CD4-positive, alpha-beta T cell treated with Interleukin-17A for 1 hour (primary cell): ENCODE measurements at places on chromosomes 2 and 18.

DNA sequence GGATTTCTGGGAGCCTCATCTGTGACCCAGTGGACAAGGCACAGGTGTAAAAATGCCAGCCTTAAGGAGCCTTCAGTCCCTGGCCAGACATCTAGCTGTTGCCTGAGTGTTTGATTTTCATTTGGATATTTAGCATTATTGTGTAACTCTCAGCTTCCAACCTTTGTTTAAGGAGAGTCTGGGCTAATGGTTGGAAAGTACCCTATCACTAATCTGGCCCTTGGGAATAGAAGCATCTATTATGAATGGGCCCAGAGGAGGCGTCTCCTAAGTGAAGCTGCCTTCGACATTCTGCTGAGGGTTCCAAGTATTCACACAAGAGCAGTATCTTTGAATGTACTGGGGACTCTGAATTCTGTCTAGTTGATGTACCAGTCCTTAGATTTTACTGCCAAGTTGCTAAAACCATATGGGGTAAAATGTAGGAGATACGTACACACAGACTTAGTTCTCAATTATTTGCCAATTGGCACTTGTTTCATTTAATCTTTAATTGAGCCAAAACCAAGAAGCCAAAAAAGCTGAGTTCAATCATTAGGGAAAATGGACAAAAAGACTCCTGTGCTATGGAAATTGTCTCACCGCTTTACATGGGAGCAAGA lies 7.2 kb upstream of the ANKRD29 start:
- no peak for DNase-seq

DNA sequence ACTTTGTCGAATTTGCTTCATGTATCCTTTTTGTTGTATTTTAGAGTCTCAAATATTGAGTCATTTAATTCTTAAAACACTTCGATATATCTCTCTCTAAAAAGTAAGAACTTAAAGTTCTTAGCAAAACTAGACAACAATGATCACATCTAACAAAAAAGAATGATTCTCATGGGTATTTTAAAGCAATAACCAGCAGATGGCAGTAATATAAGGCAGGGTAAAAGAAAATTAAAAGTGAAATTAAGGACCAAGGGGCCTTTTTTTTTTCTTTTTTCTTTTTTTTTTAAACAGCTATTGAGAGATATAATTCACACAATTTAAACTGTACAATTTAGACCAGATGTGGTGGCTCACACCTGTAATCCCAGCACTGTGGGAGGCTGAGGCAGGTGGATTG lies 9.9 kb upstream of the AOX1 start:
- peak; percentile 42 for DNase-seq

- no peak for DNase-seq
Observed at GRCh38 chr2:232563580-232563979, 13.1 kb downstream of the EIF4E2 start.

GRCh38 chr2:239464166-239465016 lies 63.6 kb upstream of the HDAC4 start:
- no peak for DNase-seq

DNA sequence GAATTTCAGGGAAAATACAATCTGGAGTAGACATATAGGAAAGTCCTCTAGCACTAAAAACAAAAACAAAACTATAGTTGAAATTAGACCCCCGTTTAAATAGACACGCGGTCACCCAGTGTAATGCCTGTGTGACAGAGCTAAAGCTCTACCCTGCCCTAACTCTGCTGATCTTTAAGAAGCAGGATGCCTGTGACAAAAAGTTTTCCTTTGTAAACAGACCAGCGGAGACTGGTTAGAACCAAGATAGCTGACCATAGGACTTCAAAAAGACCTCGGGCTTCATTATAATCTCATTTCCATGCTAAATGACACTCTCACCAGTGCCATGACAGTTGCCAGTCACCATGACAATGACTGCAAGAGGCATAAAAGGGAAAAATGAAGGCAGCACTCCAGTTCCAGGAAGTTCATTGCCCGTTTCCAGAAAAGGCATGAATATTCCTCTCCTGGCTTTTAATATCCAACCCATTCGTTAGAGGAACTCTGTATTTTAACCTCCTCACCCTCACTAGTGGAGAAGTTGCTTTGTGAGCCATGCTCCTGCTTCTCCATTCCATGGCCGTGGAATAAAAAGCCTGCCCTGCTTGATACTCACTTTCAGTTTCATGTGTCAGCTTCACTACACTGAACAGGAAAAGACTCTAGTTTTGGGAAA lies 157.2 kb upstream of the COPS8 start:
- DNase-seq: peak; percentile 5

DNA sequence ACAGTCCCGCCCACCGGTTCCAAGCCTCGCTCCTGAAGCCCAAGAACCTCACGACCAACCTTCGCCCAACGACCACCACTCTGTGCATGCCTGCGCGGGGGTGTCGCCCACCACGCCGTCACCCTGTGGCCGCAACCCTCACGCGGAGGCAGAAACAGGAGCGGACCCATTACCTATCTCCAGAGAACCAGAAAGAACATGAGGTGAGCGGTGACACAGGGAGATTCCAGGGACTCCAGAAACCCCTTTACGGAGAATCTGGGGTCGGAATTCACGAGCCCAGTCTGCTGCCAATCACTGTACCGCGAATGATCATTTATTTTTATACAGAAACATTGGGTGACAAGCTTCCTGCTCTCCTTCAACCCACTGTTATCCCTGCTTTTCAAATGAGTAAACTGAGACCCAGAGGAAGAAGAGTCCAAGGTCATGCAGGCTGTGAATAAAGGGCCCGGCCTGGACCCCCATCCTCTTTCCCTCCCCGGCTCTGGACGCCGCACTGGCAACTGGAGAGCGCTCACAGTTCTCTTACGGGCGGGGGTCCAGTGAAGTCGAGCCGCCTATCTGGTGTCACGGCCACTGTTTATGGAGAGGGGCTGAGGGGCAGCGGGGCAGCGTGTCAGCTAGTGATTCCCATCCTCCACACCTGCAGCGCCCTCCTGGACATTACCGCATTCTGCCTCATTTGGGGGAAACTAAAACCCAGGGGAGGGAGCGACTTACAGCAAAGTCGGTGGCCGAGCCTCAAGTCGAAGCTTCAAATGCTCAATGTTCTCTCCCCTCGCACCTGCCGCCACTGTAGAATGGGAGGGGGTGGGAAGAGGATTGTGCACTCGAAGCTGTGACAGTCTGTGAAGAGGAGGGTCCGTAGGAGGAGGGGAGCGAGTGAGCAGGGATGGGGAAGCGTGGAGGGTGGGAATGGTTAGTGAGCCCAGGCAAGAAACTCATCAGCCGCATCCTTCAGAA lies 723 bp upstream of the SLC30A3 start:
- peak; percentile 8 for DNase-seq

- DNase-seq: no peak
Observed at GRCh38 chr2:184113696-184114403, 484.5 kb upstream of the ZNF804A start.

DNA sequence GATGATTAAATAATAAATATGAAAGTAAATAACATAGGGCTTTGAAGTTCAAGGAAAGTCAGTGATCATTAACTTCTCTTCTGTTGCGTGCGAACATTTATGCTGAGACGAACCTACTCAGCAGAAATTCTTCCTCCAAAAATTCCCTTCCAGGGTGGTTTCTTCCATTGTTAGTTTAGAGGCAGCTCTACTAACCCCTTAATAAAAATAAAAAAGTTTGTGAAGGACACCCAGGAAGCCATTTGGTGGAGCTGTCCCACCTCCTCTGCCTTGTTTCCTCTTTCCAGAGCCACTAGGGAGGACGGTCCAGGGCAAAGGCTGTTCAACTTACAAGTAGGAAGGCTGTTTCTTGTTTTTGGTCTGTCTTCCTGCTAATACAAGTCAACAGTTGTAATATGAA lies 2.1 kb upstream of the SMAD2 start:
- no peak for DNase-seq

DNA sequence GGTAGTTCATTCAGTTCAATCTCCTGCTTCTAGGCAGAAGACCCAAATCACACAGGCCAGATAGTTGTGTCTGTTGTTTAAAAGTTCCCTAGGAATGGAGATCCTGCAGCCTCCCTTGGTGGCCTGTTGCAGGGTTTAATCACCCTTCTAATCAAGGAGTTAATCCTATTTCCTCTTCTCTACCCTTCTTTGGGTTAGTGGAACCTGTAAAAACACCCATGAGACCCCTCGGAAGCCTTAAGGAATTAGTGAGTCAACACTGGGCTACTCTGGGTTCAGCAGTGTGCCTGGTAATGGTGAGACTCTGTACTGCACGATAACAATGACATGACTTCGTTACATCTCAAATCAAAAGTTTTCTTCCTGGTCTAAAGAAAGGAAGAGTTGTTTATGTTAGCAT lies 217.6 kb upstream of the NRP2 start:
- DNase-seq: no peak

DNA sequence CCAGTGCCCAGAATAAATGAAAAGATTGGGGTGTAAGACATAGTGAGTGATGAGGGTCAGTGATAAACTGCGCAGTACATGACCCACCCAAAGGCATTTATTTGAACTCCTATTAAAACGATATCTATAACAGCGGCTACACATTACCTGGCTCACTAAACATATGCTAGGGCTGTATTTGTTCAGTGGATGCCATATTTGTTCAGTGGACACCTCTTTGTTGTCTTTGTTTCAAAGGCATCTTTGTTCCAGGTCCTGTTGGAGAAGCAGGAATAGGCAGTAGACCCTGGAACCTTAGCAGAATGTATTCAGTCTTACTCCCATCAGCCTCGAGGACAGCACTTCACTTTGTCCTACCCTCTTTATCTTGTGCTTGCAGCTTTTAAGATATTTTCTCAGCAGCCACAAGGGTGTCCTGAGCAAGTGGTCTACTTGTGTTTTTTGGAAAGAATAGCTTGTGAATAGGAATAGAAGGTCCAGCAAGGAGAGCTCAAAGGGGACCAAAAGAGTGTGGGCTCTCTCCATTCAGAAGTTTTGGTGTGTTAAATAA lies 650.8 kb upstream of the FANCL start:
- no peak for DNase-seq

DNA sequence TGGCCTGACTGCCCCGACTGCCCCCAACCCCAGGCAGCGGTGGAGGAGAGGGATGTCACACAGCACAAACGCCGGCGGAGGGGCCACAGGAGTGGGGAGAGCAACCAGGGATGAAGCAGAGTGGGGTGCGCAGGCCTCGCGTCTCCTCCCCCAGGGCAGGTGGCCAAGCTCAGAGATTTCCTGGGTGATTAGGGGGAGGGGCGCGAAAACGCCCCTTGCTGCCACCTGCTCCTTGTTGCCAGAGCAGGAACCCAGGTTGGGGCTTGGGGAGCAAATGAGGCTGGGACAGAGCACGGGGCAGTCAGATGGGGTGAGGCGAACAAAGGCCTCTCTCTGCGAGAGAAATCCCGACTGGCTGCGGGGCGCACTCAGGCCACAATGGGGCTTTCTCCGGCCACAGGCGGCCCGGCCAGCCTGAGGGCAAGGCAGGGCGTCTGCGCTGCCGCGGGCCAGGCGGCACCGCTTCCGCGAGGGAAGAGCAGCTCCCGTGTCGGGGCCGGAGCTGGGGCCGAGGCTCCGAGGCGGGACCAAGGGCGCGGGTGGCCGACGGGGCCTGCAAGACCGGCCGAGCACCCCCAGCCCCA lies 11.5 kb downstream of the TEX44 start:
- DNase-seq: peak; percentile 57

GRCh38 chr2:212854116-212854515 lies 297.3 kb downstream of the IKZF2 start:
- no peak for DNase-seq

- DNase-seq: no peak
Observed at GRCh38 chr2:54599914-54600313, 123.5 kb upstream of the EML6 start.

DNA sequence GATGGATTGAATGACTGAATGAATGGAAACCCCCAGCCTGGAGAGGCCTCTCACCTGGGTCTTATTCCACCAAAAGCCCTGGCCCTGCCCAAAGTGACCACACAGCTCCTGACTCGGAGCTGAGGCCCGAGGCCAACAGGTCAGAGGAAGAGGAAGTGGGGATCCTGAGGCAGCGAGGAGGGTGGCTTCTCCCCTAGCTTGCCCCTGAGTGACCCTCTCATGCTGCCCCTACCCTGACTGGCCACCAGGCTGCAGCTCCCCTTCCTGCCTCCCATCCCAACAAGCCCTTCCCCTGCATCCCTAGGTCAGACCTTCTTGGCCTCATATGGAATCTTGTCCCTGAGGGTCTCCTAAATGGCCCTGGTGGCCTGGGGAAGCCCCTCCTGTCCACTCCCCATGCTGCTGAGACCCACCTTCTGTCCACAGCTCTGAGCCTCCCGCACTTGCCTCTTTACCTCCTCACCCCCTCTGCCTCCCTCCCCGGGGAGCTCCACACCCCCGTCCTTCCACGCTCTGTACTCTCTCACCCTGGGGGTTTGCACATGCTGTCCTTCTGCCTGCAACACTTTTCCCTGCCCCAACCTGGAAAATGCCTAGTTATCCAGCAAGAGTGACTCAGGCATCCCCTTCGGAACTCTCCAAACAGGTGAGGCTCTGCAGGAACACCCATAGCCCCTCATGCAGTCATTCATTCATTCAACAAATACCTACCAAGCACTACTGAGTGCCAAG lies 134.8 kb upstream of the HDAC4 start:
- DNase-seq: no peak

- DNase-seq: no peak
Observed at GRCh38 chr18:74797577-74798151, 200.0 kb downstream of the ZNF407 start.

GRCh38 chr2:121567957-121568409 lies 37.3 kb downstream of the RNU4ATAC start:
- DNase-seq: no peak

- no peak for DNase-seq
Observed at GRCh38 chr18:56493531-56493930, 144.9 kb downstream of the TXNL1 start.

DNA sequence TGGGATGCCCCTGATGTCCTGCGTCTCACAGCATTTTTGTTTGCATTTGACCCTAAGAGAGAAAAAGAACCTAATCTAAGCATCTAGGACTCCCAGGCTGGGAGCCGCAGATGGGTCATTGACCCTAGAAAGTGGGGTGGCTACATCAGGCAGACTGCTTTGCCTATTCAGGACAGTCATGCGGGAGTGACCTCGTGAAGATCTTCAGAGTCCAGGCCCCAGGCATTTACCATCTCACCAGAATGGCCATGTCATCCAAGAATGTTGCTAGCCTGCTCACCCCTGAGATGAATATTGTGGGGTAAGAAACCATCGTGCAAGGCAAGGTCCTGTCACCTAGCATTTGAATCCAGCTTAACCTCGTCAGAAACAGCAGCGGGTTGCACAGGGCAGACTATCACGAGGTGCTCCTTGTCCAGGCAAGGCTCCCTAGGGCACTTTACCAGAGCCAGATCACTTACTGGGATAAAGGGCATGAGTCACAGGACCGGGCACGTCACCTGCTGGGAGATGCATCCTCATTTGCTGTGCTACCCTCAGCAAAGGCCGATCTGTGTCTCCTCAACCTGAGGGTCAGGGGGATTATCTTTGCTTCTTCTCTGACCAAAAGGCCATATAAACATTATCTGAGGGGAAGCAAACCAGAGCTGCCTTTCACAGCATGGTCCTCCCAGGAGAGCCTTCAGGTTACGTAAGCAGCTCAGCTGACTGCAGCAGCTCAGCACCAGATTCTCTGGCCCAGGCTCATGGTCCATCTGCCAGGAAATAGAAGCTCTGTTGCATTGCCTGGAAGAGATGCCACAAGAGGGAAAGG lies 162.3 kb downstream of the ACKR3 start:
- no peak for DNase-seq
